Activated CD4-positive, alpha-beta T cell treated with anti-CD3 and anti-CD28 coated beads for 36 hours (primary cell): ENCODE measurements at places on chromosomes 4 and X. TPM values are rescaled to one million over a fixed set of nuclear protein-coding genes. Genes with fewer than 3 reads are reported as not detected.

MAP3K15 gene
- 1.2 TPM for total RNA-seq

AMBN gene
- not detected for total RNA-seq

MSANTD1 gene
- 0.69 TPM for total RNA-seq

TIMM17B gene
- 58.9 TPM for total RNA-seq

DCAF12L1 gene
- total RNA-seq = not detected

MAGEC2 gene
- total RNA-seq = not detected

CYLC1 gene
- not detected for total RNA-seq

MAGED1 gene
- total RNA-seq = 46.8 TPM

PLAC1 gene
- total RNA-seq = not detected

GLOD5 gene
- total RNA-seq = not detected

PRICKLE3 gene
- total RNA-seq = 22.3 TPM

MMRN1 gene
- total RNA-seq = 0.11 TPM

LGI2 gene
- not detected for total RNA-seq

ODAPH gene
- total RNA-seq = not detected

IQCM gene
- total RNA-seq = not detected

PNMA5 gene
- not detected for total RNA-seq

ELF2 gene
- 26.2 TPM for total RNA-seq

PSMD10 gene
- total RNA-seq = 54.5 TPM

CSN3 gene
- not detected for total RNA-seq

TMPRSS11F gene
- not detected for total RNA-seq

CSAG3 gene
- total RNA-seq = 0.55 TPM

AMELX gene
- not detected for total RNA-seq

ASB12 gene
- total RNA-seq = not detected

RPGR gene
- total RNA-seq = 7.1 TPM

GIMD1 gene
- not detected for total RNA-seq

SMIM10L2A gene
- 0.16 TPM for total RNA-seq

MAGEB10 gene
- total RNA-seq = not detected

SHROOM4 gene
- total RNA-seq = not detected

STOX2 gene
- total RNA-seq = not detected

RASGEF1B gene
- 3.4 TPM for total RNA-seq

CSAG1 gene
- total RNA-seq = not detected

EGF gene
- not detected for total RNA-seq

REELD1 gene
- total RNA-seq = 0.16 TPM

DMRTC1 gene
- total RNA-seq = 0.18 TPM

NSD2 gene
- 194 TPM for total RNA-seq

GAGE13 gene
- not detected for total RNA-seq

P2RY10 gene
- 30.4 TPM for total RNA-seq

SRPK3 gene
- total RNA-seq = not detected

MMAA gene
- total RNA-seq = 19.2 TPM
